ENCODE measurements at places on chromosomes 12 and 14.

DNA sequence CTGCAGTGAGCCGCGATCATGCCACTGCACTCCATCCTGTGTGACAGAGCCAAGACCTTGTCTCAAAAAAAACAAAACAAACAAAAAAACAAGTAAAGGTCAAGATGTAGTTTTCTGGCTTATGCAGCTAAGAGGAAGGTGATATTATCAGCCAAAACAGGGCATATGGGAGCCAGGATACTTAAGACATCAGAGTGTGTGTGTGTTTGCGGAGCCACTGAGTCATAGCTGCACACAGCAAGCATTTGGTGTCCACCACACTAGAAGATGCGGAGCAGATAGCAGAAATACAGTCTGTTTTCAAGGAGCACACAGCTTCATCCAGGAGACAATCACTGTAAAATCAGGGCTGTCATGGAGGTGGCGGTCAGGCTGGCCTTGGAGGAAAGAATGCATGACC is 72.6 kb upstream of the REP15 start:
- H3K36me3 ChIP-seq, result no peaks in the 10 kb centered on the region
- no peak for DNase-seq
- no peak overlapping the region for H3K4me3 ChIP-seq
- no peak overlapping the region for H3K27ac ChIP-seq

DNA sequence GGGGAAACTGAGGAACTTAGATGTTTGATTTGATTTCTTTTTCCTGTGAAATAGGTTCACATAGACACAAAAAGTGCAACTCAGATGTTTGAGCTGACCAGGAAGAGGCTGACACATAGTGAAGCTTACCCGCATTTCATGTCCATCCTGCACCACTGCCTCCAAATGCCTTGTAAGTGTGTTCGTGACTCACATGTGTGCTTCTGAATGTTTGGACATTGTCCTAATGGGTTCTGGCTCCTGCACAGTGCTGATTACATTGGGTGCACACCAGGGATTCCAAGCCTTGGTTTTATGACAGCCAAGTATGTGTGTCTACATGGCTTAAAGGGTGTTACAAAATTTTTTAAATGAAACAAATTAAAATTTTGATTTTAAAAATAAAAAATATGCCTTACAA is 137.4 kb downstream of the DAAM1 start:
- H3K27me3 ChIP-seq, result no peaks in the 10 kb centered on the region
- peaks cover 39% of the 10 kb centered on the region for H3K36me3 ChIP-seq

GRCh38 chr12:3375326-3375725 is 115.7 kb upstream of the PRMT8 start:
- no peaks in the 10 kb centered on the region for H3K4me1 ChIP-seq
- no peaks in the 10 kb centered on the region for H3K27me3 ChIP-seq
- DNase-seq, result no peak
- no peak overlapping the region for H3K27ac ChIP-seq
- no peaks in the 10 kb centered on the region for H3K36me3 ChIP-seq

- H3K4me3 ChIP-seq, result no peak overlapping the region
- no peaks in the 10 kb centered on the region for H3K36me3 ChIP-seq
- no peak overlapping the region for H3K27ac ChIP-seq
- H3K4me1 ChIP-seq, result no peaks in the 10 kb centered on the region
- no peaks in the 10 kb centered on the region for H3K27me3 ChIP-seq
Measured at GRCh38 chr12:84136862-84137367, 775.7 kb downstream of the SLC6A15 start.

GRCh38 chr12:94048757-94049156 is 99.6 kb upstream of the PLXNC1 start:
- DNase-seq, result no peak
- no peaks in the 10 kb centered on the region for H3K4me1 ChIP-seq
- H3K27ac ChIP-seq, result peak overlapping the region; percentile 64
- H3K4me3 ChIP-seq, result no peak overlapping the region
- no peaks in the 10 kb centered on the region for H3K27me3 ChIP-seq

DNA sequence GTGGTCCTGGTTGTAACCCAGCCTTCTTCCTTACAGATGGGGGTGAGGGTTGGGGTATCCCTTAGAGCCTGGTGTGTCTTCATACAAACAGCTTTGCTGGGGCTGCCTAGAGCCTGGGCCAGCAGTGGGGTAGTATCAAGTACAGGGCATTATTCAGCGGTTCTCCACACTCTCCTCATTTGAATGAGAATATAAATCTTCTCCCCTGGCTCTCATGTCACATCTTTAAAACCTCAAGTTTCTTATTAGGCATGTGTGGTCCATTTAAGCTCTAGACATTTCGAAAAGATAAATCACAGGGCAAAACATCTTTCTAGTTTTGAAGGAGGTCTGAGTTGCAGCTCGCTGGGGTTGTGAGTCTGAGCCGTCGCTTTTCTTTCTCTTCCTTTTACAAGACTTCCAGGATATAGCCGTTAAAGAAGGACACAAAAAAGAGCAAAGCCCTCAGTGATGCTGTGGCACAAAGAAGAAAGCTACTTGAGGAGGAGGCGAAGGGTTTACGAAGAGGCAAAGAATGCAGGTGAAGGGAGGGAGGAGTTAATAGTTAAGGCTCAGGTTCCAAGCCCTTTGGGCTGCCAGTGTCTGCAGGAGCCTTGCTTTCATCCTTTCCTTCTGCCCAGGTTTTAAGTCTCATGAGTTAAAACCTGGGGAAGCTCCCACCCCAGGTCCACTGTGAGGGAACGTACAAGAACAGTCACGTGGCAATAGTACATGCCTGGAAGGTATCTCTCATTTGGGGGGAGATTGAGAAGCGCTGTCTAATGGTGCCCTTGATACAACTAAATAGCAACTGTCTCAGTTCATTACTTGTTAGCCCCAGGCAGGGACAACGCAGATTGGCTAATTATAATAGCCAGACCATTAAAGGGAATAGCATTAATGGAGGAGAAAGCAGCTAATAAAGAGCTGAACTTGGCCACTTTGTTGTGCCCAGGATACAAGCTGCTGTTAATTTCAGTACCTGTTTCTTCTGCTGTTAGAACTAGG is 94.2 kb downstream of the ETV6 start:
- H3K4me3 ChIP-seq, result no peak overlapping the region
- DNase-seq, result no peak
- H3K36me3 ChIP-seq, result no peaks in the 10 kb centered on the region
